MM.1S (cell line): ENCODE measurements at places on chromosomes 4 and X.

DNA sequence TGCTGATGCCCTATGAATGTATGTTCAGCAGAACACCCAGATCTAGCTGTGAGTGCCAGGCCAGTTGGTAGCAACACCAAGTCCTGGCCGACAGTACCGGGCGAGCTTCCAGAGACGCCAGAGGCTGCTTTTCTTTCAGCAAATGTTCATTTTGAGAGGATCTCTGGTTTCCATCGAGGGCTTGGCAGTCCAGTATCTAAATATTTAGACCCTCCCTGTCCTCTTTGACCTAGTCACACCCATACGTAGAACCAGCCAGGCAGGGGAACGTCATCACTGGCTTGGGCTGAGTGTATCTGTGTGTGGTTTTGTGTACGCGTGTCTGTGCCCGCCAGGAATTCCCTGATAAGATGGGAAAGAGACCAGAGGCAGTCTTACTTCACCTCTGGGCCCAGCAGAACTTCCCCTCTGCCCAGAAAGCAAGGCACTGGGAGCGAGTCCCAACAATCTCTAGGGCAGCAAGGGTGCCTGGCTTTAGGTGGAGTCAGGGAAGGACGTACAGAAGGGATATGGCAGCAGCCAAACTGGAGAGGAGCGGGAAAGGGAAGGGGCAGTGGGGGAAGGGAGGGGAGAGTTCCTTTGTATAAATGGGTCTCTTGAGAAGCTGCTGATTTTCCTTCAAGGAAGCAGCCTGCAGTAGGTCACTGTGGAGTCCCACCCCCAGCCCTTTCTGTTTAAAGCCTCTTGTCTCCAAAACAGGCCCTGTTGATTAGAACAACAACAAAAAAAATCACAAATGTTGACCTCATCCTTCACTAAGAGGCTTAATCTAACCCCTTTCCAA, 15.0 kb upstream of the ELF4 start:
- no peak for DNase-seq

- no peak for DNase-seq
These were observed 1391.1 kb downstream of the FAM133A start for GRCh38 chrX:95065151-95065550.

- DNase-seq = no peak
These were observed 809.7 kb upstream of the NDST4 start for GRCh38 chr4:115923152-115923551.

GRCh38 chr4:11397146-11397545, 31.5 kb downstream of the HS3ST1 start:
- DNase-seq = no peak

GRCh38 chr4:168794092-168794707, 215.9 kb downstream of the CBR4 start:
- DNase-seq = no peak

DNA sequence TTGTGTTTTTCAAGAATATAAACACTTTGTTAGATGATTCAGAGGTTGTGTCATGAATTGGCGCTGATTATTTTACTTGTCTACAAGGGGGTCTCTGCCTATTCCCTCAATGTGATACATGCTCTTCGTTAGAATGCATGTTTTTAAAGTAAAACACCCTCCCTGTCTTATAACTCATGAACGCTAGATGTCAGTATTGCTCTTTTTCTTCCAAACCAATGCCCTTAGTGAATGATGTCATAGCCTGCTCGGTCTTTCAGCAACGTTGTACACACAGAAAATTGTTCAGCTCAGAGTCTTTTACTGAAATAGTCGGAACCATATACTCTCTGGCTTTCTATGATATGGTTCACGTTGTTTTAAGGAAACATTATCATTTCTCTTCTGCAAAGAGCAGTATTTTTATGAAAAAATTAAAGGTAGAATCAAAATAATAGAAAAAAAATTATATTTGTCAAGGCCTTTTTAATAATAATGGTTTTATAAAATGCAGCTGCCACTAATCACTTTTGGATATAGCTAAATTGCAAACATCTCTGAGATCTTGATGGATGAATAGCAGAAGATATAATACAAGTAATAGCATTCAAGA, 292.9 kb downstream of the TLL1 start:
- DNase-seq = peak; percentile 77

DNA sequence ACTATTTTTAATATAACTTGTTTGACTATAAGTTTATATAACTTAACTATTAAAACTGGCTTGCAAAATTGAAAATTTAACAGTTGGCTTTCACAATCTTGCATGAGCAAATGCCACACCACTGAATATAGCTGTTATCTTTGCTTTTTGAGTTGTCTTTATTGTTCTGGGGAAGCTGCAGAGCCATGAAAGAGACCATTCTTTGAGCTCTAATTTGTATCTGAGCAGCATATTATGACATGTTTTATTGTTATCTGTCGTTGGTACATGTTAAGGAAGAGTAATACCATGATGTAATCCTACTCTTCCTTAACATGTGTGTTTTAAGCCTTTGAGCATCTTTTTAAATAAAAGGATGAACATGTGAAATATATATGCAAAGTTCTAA, 97.1 kb upstream of the ANK2 start:
- DNase-seq = no peak
